SJSA1 (cell line): ENCODE measurements at places on chromosomes 4 and X.

DNA sequence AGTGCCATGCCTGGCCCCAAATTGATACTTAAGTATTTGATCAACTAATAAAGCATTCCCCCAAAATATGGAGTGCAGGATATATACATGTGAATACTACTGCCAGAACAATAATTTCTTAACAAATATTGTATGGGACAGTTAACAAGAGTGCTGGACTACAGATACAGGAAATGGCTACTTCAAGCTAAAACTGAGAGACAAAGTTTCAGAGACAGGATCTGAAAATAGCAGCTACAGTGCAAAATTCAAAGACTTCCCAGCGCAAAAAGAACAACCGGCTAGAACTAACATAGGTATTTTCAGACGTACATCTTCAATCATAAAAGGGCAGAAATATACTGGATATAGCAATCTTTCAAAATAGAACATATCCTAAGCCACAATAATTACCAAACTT lies 6.3 kb downstream of the ATRX start:
- no peak for DNase-seq

DNA sequence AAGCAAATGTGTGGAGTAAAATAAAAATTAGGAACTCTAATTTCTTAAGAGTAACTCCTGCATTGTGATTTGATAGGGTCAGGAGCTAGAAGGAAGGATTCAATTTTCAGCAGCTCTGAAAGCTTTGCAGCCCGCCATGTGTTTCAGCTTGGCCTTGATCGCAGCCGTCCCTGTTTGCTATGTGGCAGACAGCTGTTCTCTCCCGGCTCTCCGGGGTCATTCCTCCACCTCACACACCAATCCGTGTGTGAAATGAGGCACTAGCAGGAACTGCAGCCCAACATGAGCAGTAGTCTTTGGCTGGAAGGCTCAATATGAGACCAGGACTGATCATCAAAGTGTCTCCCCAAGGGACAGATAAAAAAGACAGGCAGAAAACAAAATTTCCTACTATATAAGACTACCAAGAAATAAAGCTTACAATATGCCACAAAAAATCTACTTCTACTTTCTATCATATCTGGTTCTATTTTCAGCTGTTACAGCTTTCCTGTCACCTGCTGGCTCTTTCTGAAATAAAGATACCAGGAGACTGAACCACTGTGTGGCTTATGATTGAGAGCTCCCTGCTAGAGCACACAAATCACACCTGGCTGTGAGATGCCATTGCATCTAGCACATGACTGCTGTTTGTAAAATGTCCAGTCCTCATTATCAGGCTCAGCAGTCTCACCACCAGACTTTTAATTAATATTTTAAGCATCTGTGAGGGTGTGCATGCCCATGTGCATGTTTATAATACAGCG lies 44.1 kb upstream of the SEC24B start:
- no peak for DNase-seq

GRCh38 chrX:55342533-55343501 lies 78.1 kb upstream of the PAGE3 start:
- no peak for DNase-seq

DNA sequence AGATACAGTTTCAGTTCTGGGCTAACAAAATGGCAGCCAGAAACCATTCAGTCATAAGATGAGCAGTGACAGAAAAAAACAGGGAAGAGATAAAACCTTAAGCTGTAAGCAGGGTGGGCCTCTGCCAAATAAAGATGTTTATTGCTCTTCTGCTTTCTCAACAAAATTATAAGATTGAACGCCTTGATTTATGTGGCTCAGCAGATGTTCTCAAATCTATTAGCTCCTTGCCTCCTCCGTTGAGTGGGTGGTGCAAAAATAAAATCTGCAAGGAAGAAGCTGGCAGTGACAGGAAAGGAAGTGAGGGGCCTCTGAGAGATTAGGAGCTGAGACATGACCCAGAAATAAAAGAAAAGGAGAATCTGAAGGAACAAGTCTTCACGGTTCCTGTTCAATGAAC lies 206.6 kb downstream of the PTTG2 start:
- DNase-seq, result no peak

- DNase-seq, result no peak
These were observed 23.6 kb upstream of the HGFAC start for GRCh38 chr4:3418029-3418762.

DNA sequence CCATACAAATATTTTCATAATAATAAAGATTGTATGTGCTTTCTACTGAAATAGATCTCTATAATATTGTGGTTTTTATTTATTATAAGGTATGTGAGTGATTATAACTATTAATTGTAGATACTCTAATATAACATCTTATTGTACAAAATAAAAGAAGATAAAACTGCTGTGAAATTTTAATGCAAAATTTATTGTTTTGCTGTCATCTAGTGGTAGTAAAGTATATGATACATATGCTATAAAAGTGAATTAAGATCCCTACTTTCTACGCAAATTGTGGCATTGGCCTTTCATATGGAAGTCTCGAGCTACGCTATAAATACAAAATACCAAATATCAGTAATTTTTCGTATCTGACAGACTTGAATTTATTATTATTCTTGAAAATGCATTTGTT lies 19.3 kb downstream of the YIPF7 start:
- no peak for DNase-seq

DNA sequence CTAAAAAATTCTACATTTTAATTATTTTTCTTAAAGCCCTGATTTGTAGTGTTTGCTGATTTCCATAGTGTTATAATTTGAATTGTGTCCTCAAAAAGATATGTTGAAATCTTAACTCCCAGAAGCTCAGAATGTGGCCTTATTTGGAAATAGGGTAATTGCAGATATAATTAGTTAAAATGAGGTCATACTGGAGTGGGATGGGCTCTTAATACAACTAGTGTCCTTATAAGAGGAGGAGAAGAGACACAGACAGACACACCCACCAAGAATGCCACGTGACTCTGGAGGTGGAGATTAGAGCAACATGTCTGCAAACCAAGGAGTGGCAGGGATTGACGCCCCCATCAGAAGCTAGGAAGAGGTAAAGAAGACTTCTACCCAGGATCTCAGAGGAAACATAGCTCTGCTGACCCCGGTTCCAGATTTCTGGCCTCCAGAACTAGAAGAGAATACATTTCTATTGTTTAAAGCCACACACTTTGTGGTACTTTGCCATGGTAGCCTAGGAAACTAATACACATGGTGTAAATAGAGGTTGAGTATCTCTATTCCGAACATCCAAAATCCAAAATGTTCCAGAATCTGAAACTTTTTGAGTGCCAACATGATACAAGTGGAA lies 70.5 kb upstream of the IRF2 start:
- no peak for DNase-seq

DNA sequence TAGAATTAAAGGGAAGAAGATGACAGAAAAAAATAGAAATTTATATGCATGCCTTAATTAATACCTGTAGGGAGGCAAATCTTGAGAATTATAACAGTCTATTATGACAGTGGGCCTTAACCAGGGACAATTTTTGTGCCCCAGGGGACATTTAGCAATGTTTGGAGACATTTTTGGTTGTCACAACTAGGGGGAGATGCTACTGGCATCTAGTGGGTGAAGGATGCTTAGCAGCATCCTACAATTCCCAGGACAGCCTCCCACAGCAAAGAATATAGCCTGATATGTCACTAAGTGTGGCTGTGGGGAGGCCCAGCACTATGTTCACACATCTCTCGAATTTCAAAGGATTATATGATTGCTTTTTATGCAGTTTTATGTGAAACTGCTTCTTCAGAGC lies 10.5 kb downstream of the GPR82 start:
- DNase-seq, result no peak

DNA sequence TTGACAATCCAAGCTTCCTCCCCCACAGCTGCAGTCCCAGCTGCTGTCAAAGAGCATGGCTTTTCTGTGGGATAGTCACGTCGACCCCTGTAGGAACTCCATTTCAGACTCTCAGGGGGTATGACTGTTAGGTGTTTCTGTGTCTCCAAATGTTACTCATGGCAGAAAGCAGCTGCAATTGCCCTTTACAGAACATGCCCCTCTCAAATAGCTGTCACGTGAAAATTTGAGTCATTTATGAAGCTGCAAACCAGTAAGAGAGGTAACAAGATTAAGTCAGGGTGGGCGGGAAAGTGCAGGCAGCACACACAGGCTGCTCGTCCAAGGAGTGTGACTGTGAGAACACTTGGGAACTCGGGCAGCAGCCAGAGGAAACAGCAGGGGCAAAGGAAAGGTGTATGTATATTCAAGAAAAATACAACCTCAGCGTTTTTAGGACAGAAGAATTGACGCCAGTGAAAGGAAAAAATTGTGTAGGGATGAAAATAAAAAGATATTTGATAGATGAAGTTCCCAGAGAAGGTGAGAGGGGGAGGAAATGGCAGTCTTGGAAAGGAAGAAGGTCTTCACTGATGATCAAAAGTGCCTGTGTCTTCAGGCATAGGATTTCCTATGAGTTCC lies 66.5 kb upstream of the TMEM184C start:
- no peak for DNase-seq

DNA sequence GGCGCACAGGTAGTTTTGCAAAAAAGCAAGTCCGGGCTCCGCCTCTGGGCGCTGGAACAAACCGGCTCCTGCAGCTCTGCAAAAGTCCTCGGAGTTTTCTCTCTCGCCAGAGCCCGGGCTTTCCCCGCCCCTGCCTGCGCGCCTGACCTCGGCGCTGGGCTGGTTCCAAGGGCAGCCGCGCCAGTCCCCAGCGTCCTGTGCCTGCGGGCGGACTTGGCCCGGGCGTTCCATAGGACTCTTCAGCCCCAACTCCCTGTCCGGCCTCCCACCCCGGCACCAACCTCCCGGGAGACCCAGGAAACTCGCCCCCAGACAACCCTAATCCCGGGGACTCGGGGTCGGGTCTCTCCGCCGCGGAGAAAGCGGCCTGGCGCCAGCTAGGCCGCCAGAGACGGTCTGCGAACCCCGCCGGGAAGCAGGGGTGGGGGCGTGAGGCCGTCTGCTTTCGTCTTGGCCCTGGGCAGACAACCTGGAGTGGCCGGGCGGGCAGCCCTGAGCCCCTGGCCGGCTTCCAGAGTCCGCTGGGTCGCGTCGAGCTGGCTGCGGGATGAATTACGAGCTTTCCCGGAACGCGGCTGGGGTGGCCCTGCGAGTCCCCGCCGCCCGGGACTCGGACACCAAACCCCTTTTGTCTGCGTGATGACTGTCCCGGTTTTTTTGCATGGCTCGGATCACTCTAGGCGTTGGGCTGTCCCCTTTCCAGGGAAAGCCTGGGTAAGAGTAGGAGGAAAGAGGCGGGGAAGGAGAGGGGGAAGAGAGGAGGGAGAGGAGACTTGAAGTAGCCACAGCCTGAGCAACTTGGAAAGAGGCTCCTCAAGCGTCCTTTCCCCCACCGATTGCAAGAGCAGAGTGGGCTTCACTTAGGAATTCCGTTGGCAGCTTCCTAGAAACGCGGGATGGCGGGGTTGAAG lies 916 bp downstream of the MXRA5 start:
- DNase-seq, result peak; percentile 71

DNA sequence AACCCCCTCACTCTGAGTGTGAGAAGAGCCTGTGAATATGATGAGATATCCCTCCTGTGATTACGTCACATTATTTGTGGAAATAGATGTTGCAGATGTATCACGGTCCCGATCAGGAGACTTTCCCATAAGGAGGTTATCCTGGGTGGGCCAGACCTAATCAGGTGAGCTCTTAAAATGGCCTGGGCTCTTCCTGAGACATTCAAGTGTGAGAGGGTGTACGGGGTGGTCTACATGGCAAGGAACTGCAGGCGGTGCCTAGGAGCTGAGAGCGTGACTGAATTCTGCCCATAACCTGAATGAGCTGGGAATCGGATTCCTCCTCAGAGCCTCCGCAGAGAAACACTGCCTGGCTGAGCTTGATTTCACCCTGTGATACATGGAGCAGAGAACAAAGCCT lies 12.9 kb upstream of the CENPVL1 start:
- DNase-seq, result no peak

- DNase-seq, result no peak
These were observed 31.5 kb downstream of the QDPR start for GRCh38 chr4:17480210-17480927.

DNA sequence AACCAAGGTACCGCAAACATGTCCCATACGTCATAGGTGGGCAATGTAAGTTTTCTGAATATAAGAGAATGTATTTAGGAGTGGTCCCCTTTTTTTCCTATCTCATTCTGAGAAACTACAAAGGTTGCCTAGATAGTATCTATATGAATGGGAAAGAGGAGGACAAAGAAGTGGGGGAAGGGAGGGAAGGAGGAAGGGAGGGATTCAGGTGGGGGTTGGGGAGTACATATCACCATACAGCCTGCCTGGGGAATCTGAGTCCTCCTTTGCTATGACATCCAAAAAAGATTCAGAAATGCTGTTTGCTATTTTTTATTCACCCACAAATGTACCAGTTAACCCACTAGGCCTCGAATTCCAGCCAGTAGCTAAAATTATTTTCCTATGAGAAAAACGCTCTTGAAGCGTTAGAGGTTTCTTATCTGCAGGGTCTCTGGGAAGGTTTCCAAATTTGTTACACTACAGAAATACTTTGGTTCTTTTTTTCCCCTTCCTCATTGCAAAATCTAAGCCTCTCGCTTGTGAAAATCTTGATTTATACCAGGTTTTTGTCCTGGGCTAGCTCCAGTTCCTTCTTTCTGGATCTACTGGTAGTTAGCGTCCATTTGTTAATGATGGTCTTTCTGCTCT lies 212.9 kb downstream of the NSUN7 start:
- DNase-seq, result no peak

DNA sequence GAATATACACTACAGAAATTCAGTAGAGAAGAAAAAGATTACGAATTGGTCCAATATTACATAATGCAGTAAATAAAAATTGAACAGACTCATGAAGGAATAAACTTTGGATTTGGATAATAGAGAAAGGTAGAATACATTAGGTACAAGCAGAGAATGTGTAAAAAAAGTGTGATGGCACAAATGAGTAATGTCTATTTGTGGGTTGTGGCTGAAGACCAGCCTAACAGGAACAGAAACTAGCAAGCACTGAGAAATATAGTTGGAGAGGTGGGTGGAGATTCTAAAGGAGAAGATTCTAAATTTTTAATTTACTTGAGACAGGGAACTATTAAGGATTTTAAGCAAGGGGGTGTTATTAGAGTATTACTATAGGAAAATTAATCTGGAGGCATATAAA lies 15.2 kb upstream of the CLOCK start:
- no peak for DNase-seq

DNA sequence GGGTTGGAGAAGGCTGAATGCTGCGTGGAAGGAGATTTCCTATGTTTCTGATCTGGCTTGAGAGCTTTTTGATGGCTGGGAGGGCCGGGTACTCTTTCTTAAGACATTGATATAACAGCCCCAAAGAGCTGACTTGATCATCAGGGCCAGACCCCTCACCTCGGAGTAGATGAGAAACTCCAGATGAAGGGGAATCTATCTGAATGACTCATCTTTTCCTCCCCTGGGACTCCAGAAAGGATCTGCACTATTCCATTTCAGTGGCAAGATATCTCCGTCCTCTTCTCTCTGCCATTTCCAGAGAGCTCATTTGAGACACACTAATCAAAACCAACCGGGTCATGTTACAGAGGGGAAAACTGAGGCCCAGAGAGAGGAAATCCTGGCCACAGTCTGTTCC lies 92.9 kb upstream of the MSX1 start:
- no peak for DNase-seq

- DNase-seq, result no peak
These were observed 225.4 kb downstream of the ARHGAP24 start for GRCh38 chr4:85700362-85700761.

- no peak for DNase-seq
These were observed 41.6 kb upstream of the HMX1 start for GRCh38 chr4:8913121-8913857.

- no peak for DNase-seq
These were observed 114.6 kb downstream of the TBCK start for GRCh38 chr4:106201373-106201772.
